Left ventricle myocardium inferior (tissue), 1 donor: ENCODE measurements at places on chromosomes 16 and 17. TPM values are rescaled to one million over a fixed set of nuclear protein-coding genes. Genes with fewer than 3 reads are reported as not detected.

STAC2 gene
- total RNA-seq: 0.36 TPM

DNA sequence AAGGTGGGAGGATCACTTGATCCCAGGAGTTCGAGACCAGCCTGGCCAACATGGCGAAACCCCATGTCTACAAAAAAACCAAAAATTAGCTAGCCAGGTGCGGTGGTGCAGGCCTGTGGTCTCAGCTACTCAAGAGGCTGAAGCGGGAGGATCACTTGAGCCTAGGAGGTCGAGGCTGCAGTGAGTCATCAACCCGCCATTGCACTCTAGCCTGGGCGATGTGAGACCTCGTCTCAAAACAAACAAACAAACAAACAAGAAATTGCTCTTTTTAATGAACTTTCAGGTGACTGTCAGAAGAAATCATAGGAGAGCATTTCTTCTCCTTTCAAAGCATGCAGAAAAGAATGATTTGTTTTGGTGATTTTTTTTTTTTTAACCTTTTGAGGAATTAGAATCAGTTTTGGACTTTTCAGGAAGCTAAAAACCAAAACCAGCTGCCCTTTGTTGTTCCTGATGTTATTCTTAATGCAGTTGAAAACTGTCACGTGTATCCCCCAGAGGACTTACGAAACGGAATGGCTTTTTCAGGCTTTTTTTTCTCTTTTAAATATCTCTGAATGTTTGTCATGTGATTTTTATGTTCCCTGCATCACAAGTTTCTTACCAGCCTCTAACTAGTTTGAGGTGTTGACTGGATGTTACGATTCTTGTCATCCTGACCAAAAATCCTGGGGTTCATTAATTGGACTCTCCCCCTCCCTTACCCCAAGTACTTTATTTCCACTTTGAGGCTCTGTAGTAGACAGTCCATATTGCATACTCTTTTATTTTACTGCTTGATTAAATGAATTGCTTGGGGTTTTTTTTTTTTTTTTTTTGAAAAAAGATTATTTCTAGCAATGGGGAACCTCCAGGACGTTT is 34.1 kb downstream of the SNX29 start:
- no peak for DNase-seq

- DNase-seq: no peak
Observed at GRCh38 chr16:23280483-23280967, 21.6 kb upstream of the SCNN1B start.

- DNase-seq: no peak
Observed at GRCh38 chr16:24761526-24761925, 32.1 kb downstream of the TNRC6A start.

GRCh38 chr16:57590654-57591085 is 37.8 kb upstream of the ADGRG1 start:
- DNase-seq: no peak

DNA sequence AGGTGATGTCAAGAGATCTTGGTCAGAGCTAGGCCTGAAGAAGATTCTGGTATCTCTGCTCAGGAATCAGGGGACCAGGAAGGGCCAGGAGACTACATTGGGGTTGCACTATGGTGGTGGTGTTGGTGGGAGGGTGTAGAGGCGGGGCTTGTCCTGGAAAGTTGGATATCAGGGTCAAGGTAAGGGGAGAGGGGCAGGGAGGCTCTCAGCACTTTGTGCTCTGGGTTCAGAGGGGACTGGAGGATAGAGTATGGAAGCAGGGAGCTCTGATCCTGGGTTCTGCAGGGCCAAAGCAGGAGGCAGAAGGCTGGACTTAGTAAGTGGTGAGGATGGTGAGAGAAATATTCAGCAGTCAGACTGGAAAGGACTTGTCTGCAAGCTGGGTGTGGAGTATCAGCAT is 3.0 kb downstream of the NOL3 start:
- DNase-seq: no peak

DNA sequence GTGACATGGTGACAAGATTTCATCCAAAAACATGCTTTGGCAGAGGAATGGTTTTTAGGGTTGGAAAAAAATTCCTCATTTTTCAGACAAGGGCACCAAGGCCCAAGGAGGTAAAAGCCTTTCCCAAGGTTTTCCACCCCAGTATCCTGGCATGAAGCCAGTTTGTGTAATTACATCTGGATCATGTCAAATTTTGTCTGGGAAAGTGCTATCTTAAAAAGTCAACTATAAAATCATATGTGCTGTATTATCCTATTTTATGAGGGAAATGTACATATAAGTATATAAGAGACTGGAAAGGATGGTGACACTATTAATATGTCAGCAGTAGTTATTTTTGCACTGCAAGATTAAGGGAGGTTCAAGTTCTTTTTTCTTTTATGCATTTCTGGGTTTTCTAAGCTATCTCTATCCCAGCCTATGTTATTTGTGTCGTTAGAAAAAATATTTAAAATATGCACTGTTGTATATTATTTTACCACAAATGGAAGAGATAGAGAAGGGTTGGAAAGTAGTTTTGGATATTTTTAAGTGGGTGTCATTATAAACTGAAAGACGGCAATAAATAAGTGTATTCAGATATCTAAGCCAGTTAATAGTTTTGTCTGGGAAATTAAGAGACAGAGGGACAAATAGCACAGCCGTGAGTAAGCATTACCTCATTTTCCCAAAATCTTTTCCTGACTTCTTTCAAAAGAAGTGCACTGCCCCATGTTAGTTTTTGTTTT is 13.5 kb upstream of the FBXO47 start:
- DNase-seq: no peak

DNA sequence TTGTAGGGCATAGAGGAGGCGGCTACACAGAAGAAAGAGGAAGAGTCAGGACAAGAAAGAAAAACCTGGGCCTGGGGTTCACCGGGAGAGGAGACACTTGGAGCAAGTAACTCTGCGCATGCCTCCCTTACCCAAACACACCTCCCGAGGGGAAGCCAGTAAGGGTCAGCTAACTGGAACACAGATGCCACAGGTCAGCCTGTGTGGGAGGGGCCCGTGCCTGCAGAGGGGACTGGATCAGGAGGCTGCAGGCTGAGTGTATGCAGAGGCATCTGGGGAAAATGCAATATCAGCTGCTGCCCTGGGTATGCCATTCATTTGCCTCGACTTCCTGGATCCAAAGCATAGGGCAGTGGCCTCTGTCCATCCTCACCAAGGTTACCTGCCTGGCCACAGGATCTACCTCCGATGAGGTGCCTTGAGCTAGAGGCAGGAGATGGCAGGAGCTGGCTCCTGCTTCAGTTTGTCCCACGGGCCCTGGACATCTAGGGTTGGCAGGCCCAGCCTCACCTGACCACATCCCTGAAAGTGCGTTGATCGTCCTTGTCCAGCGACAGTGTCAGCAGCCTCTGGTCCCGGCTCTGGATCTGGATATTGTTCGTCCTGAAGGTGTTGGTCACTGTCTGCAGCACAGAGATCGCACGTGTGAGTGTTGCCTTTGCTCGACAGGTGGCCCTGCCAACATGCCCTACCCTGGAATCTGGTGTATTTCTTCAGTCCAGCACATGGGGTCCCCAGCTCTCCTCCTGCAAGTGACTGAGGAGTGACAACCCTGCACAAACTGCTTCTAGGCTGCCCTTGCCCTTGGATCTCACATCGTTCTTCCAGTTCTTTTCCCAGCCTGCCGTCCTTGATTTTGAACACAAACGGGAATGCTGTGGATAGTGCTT is 4.6 kb upstream of the MFSD6L start:
- no peak for DNase-seq

GNAO1 gene
- 15.4 TPM for total RNA-seq

GRCh38 chr17:83107656-83108048 is 28.2 kb downstream of the METRNL start:
- no peak for DNase-seq

DNA sequence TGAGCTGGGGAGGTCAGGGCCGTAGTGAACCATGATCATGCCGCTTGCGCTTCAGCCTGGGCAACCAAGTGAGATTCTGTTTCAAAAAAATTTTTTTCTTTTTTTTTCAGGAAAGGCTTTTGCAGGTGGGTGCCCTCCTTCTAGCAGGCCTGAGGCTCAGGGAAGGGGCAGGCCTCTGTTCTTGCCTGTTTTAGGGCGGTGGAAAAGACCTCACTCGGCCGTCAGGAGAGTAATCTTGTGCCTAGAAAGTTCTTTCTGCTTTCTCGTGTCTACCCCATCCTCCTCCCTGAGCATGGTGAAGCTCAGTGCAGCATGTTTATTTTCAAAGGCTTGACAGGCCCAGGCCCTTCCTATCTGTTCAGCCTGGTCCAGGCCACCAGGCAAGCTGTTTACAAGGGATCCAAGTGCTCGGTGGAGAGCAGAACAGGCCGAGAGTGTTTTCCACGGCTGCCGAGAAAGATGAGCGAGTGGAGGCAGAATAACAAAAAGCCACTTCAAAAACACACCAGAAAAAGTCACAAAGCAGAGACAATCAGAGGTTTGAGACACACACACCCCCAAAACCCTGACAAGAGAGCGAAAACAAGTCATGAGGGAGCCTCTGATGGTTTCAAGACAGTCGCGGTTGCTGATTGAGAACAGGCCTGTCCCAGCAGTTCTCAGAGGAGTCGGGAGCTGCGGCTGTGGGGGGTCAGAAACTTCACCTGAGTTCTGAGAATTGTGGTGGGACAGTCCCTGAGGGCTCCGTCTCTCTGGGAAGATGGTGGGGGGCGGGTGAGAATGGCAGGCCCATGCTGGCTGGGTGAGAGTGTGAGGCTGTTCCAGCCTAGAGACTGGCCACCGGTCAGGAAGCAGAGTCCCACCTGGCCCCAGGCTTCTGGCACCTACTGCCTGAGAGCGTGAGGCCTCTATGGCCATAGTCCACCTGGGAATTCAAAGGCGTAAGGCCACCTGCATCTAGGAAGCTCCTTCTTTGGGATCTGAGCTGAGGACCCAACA is 37.5 kb upstream of the CCR7 start:
- DNase-seq: no peak

DNA sequence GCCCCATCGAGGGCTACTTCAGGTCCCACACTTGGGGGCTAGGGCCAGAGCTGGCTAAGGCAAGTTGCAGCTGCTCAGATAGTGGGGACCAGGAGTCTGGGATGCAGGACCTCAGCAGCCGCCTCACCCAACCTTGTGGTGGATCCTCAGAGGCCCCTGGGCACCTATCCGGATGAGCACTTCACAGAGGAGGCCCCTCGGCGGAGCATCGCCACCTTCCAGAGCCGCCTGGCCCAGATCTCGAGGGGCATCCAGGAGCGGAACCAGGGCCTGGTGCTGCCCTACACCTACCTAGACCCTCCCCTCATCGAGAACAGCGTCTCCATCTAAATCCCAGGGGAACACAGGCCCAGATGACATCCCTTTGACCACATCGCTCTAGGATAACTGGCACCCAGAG is 9.4 kb downstream of the ALOX15B start:
- DNase-seq: no peak

DNA sequence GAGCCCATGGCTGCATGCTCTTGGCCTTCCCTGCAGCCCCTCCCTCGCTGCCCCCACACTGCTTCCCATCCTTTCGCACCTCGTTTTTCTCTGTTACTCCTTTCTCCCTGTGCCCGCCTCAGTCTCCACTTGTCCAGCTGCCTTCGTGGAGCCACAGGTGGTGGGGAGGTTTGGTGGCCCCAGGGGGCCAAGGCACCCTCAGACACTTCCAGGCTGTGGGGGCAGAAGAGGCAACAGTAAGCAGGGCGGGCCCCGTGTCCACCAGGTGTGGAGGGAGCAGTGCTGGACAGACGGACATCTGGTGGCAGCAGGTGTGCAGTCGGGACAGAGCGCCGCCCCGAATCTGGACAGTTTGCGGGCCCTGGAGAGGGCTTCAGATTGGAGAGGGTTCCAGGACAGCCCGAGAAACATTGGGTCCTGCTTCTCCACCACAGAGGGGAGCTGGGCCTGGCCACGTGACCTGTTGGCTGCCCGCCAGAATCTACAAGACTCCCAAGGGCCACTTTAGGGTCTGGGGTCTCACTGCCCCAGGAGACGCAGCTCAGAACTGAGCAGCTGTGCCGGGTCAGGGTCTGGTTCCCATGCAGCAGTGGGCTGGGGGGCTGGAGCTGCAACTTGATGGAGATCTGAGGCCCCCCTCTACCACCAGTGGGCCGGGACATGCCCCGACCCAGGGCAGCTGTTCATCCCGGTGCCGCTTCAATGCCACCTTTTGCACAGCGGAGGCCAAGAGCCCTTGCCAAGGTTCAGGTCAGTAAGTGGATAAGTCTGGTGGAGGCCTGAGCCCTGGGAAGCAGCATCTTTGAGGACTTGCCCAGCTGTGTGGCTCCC is 22.8 kb downstream of the BAHCC1 start:
- DNase-seq: no peak

TNFRSF17 gene
- total RNA-seq: not detected

- DNase-seq: no peak
Observed at GRCh38 chr17:33574942-33575445, 281.9 kb upstream of the ASIC2 start.

DNA sequence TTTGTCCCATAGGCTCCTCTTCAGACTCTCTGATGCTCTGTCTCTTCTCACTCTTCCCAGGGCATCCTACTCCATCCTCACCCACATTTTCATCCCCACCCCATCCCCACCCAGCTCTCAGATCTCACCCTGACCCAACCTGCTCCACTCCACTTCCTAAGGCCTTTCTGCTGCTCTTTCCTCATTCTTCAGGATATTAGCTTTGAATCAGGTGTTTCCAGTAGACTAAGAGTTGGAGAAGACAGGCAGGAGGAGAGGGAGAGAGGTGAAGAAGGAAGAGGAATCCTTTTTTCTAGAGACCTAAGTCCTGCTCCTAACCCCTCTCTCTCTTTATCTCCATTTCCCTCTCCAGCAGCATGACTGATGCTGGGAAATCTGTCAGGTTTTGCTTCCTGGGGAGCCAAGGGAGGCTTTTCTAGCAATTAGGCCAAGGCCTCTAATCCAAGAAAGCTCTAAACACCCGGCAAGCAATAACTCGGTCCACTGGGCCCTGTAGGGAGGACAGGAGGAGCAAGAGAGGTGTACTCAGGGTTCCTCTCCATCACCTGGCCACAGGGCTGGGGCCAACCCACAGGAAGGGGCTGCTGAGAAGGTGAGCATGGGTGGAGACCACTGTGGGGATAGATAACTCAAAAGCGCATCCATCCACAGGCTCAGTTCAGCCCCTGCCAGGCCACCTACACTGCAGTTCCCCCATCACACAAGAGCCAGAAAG is 133.3 kb downstream of the TMEM132E start:
- DNase-seq: no peak

HBQ1 gene
- total RNA-seq: not detected

GRCh38 chr16:87687126-87687910 is 78.5 kb downstream of the KLHDC4 start:
- DNase-seq: no peak

DNA sequence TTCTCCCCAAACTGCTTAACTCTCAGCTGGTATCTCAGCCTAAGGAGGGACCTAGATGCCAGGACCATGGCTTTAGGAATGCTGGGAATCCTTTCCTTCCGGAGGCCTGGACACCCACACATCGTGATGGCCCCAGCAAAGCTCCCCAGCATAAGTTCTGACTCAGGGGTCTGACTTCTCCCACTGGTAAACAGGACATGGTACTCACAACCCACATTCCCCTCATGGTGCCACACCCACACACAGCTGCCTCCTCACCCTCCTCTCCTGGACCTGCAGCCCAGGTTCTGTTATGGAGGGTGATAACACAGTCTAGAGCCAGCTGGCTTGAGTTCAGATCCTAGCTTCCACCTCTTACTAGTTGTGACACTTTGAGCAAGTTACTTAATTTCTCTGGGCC is 719 bp upstream of the RNF227 start:
- DNase-seq: no peak
